ENCODE measurements at places on chromosomes 1 and 21.

- DNase-seq, result no peak
Observed at GRCh38 chr1:66723985-66724384, 28.3 kb upstream of the DYNLT5 start.

GRCh38 chr1:161779393-161779792 lies 13.3 kb downstream of the ATF6 start:
- no peak for DNase-seq

- no peak for DNase-seq
Observed at GRCh38 chr1:4677608-4678007, 23.2 kb downstream of the AJAP1 start.

DNA sequence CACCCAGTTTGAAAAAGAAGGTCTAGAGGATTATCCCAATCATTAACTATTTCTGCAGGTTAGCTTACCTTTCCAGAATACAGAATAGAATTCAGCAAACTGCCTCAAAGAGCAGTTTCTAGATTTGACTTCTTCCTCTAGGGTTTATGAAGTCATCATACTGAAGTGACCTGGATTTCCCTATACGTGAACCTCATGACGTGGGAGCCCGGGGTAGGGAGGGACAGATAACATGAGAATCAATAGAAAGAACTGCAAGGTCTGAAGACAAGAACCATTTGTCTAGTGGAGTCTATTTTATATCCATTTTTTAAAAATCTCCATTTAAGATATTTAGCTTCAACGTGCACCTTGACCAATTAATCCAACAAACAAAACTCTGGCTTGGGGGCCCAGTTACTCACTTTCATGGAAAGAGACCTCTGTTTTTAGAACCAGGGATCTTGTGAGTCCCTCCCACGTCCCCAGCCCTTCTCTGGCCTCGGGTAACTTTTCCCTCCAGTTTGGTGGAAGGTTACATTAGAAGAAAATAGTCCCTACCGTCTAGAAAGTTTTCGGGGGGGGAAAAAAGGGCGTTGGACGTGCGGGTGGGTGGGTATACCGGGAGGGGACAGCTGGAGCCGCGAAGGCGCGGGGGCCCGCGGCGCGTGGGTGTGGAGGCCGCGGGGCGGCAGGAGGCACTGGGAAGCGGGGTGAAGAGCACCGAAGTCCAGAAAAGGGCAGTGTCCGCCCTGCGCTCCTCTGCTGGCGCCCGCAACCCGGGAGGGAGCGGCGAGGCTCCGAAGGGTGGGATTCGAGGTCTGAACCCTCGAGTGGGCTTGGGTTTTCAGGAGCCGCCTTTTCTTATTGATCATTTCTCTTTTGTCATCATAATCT lies 13.8 kb upstream of the POGZ start:
- no peak for DNase-seq

- DNase-seq, result no peak
Observed at GRCh38 chr1:211697356-211697755, 21.9 kb upstream of the NEK2 start.

DNA sequence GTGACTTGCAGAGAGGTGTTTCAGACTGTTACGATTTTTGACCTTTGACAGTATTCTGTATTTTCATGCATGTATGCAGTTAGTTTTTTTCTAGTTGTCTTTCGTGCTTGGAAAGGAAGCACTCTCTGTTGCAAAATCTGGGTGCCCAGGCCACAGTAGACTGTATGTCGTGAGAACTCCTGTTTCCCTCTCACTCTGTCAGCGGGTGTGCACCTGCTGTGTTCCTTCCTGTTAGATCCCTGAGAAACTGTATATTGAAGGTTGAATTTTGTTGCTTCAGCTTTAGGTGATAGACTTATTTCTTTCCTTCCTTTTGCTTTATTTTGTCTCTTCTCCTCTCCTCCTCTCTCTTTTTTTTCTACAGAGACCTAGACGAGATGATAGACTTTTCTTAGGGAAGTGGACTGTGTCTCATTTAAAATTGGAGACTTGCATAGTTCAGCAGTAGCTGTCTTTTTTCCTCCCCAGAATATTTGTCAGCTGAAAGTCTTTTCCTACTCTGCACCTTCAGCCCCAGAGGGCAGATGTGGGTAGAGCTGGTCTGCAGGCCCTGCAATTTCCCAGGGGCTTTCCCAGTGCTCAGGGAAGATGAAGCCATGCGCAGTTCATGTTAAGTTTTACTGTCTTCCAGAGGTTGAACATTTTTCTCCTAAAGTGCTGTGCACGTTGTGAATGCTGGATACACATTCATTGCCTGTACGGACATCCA lies 1.4 kb downstream of the TRAPPC10 start:
- DNase-seq, result no peak

GRCh38 chr21:34793471-34793870 lies 124.7 kb downstream of the CLIC6 start:
- no peak for DNase-seq

DNA sequence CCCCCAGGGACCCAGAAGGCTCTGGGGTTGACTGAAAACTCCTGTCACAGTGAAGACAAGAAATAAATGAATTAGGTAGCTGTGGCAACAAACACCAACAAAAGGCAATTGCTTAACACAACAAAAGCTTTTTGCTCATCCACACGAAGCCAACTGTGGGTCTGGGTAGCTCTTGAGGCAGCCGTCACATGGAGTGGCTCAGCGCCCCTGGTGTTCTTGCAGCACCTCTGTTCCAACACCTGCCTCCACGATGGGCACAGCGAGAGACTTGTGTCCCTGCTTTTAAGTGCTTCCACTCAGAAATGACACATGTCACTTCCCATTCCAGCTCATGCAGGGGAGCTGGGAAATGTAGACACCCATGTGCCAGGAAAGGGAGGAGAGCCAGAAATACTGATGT lies 364.5 kb upstream of the DUSP10 start:
- DNase-seq, result no peak

DNA sequence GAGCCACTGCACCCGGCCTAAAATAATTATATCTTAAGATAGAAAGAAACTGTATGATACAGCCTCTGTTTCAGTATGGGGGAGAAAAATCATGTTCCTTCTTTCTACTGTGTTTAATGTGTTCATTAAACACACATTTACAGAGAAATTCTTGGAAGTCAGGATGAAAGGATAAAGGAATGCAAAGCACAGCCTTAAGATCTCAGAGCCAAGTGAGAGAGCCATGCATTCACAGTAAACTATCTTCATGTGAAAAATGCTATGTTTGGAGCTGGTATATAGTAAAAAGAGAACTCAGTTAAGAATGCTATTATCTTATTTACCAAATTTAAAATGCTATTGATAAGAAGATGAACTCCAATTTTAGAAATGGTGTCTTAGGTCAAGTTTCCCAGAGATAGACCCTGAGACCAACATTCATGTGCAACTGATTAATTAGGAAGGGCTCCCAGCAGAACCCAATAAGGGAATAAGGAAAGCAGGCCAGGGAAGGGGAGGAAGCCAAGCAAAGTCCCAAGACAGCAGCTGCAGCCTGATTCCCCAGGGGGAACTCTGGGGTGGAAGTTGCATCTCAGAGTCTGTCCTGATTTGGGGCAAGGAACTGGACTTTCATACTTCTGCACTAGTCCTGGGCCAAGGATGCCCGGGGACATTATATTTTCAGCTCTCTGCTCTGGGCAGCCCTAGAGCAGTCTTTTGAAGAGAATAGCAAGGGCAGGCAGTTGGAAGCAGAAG lies 130.0 kb upstream of the ZNF648 start:
- no peak for DNase-seq

DNA sequence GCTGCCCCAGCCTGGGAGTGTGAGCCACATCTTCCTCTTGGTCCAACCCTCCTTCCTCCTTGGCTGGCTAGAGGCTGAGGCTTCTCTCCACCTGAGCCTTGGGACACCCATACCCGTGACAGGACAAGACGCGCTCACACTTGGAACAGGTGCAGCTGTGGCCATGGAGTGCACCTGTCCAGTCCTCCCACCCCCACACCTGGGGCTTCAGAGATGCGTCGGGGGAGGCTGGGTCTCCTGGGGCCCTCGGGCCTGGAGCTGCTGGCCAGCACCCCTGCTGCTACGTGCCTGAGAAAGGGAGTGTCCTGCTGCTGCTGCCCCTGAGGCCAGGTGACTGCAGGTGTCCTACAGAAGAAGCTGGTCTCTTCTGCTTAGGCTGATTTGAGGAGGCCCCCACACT lies 37.0 kb upstream of the TMEM52 start:
- DNase-seq, result no peak

- no peak for DNase-seq
Observed at GRCh38 chr1:111672331-111672730, 52.7 kb downstream of the RAP1A start.

DNA sequence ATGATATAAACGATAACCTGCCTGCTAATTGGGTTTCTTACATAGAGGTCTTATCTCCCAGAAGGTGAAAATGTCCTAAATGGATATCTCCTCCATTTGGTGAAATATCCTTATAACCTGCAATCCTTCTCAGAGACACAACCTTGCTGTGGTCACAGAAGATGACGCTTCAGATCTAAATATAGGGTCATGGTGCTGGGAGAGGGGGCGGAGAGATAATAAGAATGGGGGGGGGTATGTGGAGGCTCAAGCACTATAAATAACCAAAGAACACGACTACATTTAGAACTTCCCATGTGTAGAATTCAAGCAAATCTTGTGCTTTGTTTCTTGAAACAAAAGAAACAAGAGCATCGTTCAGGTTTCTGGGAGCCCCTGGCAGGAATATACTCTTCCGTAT lies 260.6 kb upstream of the ESRRG start:
- no peak for DNase-seq

DNA sequence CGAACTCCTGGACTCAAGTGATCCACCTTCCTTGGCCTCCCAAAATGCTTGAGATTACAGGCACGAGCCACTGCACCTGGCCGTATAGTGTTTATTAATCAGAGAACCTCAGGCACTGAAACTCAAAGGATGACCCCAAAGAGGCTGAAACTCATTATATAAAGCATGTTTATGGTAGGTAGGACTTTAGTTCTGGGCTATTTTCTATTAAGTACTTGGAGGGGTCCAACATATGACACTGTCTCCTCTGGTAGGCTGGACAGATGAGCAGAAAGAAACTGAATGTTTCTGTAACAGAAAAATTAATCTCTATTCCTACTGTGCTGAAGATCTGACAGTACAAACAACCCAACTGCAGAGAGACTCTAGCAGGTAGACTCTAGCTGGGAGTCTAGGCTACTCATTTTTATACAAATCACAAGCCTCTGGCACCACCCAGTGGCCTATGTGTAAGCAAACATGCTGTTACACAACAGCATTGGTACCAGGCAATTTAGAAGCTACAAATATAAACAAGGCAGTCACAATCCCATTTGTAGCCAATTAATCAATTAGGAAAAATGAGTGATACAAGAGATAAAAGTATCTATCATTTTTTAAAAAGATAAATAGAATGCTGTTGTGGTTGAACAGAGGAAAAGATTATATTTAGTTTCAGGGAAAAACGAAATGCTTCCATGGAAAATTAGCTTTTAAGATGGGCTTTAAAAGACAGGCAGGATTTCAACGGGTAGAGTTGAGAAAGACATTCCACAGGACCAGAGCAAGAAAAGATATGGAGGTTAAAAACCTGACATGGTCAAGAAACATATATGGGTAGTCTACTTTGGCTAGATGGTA lies 10.4 kb downstream of the DCAF8 start:
- DNase-seq, result no peak

GRCh38 chr1:34380526-34381124 lies 203.9 kb downstream of the C1orf94 start:
- DNase-seq, result no peak

DNA sequence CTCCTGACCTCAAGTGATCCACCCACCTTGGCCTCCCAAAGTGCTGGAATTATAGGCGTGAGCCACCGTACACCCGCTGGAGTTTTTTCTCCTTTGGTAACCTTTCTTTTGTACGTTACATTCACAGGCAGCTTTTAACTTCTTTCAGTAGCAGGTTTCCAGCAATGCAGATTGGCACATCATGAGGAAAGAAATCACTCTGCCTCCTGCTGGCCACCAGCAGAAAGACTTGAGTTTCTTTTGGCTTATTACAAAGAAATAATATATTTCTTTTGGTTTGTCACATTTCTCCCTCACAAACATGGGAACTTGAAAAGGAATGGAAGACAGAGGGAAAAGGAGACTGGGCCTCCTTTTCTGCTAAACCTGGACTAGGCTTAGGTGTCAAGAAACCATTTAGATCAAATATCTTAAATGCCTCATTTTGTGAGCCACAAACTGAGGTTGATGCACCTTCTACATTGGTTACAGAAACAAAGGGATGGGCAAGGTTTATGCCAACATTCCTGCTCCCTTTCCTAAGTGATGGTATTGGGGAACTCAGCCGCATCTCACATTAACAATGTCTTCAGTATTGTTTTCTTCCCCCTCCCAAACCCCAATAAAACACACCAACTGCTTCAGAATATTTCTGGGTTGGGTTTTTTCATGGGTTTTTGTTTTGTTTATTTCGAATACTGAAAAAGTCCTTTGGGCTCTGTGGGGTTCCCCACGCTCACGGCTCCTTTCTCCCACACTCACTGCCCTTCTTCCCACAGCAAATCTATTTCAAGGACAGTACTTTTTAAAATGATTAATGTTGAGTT lies 7.7 kb downstream of the ENSA start:
- DNase-seq, result no peak

GRCh38 chr1:181100934-181101333 lies 12.4 kb downstream of the IER5 start:
- no peak for DNase-seq

DNA sequence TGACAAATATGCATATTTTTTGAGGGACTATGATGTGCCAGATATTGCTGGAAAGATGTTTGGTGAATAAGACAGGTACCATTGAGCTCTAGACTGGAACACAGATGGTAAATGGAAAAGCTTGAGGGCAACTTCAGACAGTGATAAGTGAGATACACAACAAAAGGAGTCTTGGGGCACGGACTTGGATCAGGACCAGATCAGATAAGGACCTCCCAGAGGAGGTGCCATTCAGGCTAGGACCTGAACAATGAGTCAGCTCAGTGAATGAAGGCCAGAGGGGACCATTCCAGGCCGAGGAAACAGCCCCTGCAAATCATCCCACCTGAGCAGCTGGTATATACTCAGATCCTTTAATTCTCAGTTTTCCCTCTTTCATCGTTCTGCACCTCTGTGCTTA lies 1.8 kb upstream of the KCNJ15 start:
- no peak for DNase-seq

GRCh38 chr1:19441048-19441780 lies 44.1 kb downstream of the CAPZB start:
- no peak for DNase-seq

- DNase-seq, result no peak
Observed at GRCh38 chr1:6632588-6633514, 8.2 kb downstream of the THAP3 start.

GRCh38 chr1:10431070-10431730 lies 967 bp downstream of the CENPS start:
- DNase-seq, result no peak

- DNase-seq, result no peak
Observed at GRCh38 chr1:239722035-239722434, 335.7 kb downstream of the CHRM3 start.

DNA sequence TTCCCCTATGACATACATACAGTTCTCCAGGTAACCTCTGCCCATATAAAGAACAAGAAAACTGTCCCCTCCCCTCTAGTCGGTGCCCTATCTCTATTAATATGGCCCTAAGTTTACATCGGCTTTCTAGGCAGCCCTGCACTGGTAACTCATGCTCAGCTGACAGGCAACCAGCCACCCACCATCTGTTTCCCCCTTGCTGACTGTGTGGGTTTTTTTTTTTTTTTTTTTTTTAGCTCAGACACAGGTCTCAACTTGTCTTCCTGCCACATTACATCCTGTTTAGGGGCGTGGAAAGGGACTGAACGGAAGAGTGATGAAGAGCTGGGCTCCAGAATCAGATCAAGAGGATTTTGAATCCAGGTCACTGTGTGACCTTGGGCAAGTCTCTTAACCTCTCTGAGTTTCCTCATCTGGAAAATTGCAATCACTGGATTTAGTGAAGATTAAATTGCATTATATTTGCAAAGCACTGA lies 14.0 kb downstream of the LAPTM5 start:
- peak; percentile 43 for DNase-seq

Data from stimulated activated CD8-positive, alpha-beta memory T cell treated with anti-CD3 and anti-CD28 coated beads, Interleukin-4, amount 100 ng/mL, for 1 hour (primary cell).